ENCODE measurements at places on chromosomes 6 and 20. TPM values are rescaled to one million over a fixed set of nuclear protein-coding genes. Genes with fewer than 3 reads are reported as not detected.

RAD21L1 gene
- not detected for total RNA-seq

BEND3 gene
- total RNA-seq = 2.9 TPM

SLC25A27 gene
- total RNA-seq = 3.8 TPM

HTR1E gene
- not detected for total RNA-seq

- peaks cover 1% of the 10 kb centered on the region for H3K36me3 ChIP-seq
- H3K4me1 ChIP-seq = peaks cover 18% of the 10 kb centered on the region
- DNase-seq = peak; percentile 52
- no peaks in the 10 kb centered on the region for H3K27me3 ChIP-seq
- no peak overlapping the region for H3K4me3 ChIP-seq
These were observed 49.3 kb upstream of the MYL9 start for GRCh38 chr20:36491901-36492617.

DNA sequence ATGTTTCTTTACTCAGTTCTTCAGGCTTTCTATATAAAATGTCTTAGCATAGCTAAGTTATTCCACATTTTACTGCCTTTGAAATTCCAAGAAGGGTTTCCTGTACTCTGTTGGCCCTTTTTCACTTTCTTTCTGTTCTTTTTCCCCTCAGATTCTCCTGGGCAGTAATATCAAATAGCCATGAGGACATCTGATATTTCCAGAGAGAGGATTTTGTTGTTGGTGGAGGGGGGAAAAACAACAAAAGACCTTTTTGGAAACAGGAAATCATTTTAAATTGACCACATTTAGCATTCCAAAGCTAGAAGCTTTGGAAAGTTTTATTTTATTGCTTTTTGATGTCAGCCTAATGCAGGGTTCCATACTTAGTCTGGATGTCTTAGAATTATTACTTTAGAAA lies 445.4 kb downstream of the GJA1 start:
- no peak overlapping the region for H3K4me3 ChIP-seq
- H3K4me1 ChIP-seq = no peaks in the 10 kb centered on the region
- no peaks in the 10 kb centered on the region for H3K36me3 ChIP-seq
- H3K27ac ChIP-seq = no peak overlapping the region
- DNase-seq = no peak

DNA sequence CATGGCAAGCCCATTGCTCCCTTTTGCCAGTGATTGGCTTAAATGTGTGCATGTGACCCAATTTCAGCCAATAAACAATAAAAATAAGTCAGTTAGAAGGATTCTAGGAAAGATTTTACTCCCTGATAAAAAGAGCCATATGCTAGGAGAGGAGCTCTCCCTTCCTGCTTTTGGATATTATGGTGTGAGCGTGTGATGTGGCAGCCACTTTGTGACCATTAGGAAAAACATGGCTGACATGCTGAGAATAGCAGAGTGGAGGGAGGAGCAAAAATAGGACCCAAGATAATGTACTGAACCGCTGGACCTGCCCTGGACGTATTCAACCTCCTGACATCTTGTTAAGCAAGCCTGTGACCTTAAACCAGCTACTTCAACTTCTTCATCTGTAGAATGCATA lies 160.6 kb upstream of the MLN start:
- no peaks in the 10 kb centered on the region for H3K4me1 ChIP-seq
- DNase-seq = no peak
- no peaks in the 10 kb centered on the region for H3K27me3 ChIP-seq

DNA sequence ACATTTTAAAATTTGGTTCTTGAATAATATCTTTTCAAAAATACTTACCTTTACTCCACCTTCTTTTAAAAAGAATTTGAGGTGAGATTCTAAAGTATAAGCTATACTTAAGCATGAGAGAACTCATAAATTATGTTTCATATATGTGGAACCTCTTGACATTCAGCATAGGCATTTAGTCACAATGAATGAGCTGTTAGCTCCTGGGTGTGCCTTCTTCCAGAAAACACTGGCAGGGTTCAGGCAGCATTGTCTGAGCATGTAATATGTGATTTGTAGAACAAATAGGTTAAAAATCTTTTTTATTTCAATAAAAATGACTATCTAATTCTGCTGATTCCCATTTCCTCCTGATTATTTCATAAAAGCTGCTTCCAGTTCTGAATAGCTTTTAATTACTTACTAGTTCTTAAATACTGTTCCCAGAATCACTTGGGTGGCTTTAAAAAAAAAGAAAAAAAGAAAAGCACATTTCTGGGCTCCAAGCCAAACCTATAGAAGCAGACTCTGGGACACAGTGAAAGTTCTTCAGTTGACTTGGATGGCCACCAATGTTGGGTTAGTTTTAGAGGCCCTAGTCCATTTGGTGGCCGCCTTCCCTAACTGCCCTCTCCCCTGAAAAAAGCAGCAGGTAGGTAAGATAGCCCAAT lies 20.2 kb downstream of the RNF8 start:
- H3K4me3 ChIP-seq = no peak overlapping the region
- H3K4me1 ChIP-seq = peaks cover 50% of the 10 kb centered on the region
- H3K27ac ChIP-seq = no peak overlapping the region
- DNase-seq = no peak
- H3K36me3 ChIP-seq = peaks cover 21% of the 10 kb centered on the region

DNA sequence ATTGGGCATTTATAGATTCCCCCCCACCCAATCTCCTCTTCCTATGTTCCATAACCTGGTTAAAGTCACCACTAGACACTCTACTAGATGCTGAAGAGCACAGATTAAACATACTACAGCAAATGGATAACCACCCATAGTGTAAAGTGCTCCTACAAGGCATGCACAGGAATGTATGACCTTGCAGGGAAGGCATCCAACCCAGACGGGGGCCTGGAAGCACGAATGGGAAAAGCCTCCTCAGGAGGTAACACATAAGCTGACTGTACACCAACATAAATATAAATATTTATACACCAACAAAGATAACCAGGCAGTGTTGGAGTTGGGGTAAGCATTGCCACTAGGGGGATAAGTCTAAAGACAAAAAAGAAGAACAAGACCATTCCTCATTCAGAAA lies 691.7 kb downstream of the GRIK2 start:
- H3K4me3 ChIP-seq = no peak overlapping the region
- H3K27me3 ChIP-seq = no peaks in the 10 kb centered on the region
- DNase-seq = no peak
- no peak overlapping the region for H3K27ac ChIP-seq
- H3K36me3 ChIP-seq = no peaks in the 10 kb centered on the region

DNA sequence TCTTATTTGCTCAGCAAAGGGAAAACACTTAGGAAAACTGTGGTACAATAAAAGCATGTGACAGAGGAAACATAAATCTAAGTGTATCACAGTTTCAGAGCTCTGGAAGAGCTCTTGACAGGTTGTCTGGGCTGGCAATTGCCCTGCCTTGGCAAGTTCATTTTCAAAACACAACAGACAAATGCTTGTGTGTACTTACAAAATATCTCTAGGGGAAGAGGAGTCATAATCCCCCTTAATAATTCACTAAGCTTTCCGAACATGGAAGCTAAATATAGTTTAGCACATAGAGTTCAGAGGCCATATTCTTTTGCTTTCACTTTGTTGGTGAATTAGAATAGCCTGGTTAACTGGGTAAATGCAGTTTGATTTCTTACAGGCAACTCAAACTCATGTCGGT lies 211.6 kb upstream of the THEMIS start:
- DNase-seq = no peak
- peaks cover 4% of the 10 kb centered on the region for H3K4me1 ChIP-seq
- H3K36me3 ChIP-seq = no peaks in the 10 kb centered on the region
- H3K27me3 ChIP-seq = no peaks in the 10 kb centered on the region

GRCh38 chr6:129340983-129341382 lies 369.0 kb downstream of the ARHGAP18 start:
- no peak overlapping the region for H3K27ac ChIP-seq
- no peaks in the 10 kb centered on the region for H3K36me3 ChIP-seq
- no peak for DNase-seq
- H3K27me3 ChIP-seq = no peaks in the 10 kb centered on the region
- no peaks in the 10 kb centered on the region for H3K4me1 ChIP-seq
- no peak overlapping the region for H3K4me3 ChIP-seq

GRCh38 chr6:133340557-133340956 lies 99.4 kb downstream of the EYA4 start:
- H3K4me3 ChIP-seq = no peak overlapping the region
- no peaks in the 10 kb centered on the region for H3K4me1 ChIP-seq
- no peak overlapping the region for H3K27ac ChIP-seq
- no peaks in the 10 kb centered on the region for H3K27me3 ChIP-seq
- no peak for DNase-seq
- no peaks in the 10 kb centered on the region for H3K36me3 ChIP-seq

DNA sequence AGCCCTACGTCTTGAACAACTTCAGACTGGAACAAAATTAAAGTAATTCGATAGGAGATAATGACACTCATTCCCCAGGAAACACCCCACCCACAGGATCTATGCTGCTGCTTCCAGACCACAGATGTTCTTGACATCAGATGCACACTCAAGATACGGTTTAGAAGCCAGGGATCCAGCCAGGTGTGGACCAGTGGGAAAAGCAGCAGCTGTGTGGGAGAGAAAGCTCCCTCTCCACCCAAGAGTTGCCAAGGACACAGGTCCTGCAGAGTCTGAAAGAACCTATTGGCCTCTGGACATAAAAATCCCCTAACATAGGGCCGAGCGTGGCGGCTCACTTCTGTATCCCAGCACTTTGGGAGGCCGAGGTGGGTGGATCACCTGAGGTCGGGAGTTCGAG lies 91.7 kb upstream of the NFATC2 start:
- no peaks in the 10 kb centered on the region for H3K27me3 ChIP-seq
- H3K36me3 ChIP-seq = no peaks in the 10 kb centered on the region
- H3K4me3 ChIP-seq = no peak overlapping the region
- no peak overlapping the region for H3K27ac ChIP-seq

GRCh38 chr6:53623497-53623896 lies 42.1 kb downstream of the KLHL31 start:
- no peak overlapping the region for H3K27ac ChIP-seq
- no peaks in the 10 kb centered on the region for H3K4me1 ChIP-seq
- no peak overlapping the region for H3K4me3 ChIP-seq

- no peak for DNase-seq
- no peaks in the 10 kb centered on the region for H3K27me3 ChIP-seq
- no peaks in the 10 kb centered on the region for H3K36me3 ChIP-seq
- H3K27ac ChIP-seq = no peak overlapping the region
These were observed 9.3 kb downstream of the RRAGD start for GRCh38 chr6:89402776-89403175.

- no peaks in the 10 kb centered on the region for H3K36me3 ChIP-seq
- peaks cover 4% of the 10 kb centered on the region for H3K4me1 ChIP-seq
- no peaks in the 10 kb centered on the region for H3K27me3 ChIP-seq
- no peak overlapping the region for H3K4me3 ChIP-seq
- DNase-seq = no peak
- no peak overlapping the region for H3K27ac ChIP-seq
These were observed 1.3 kb downstream of the PTGIS start for GRCh38 chr20:49566401-49567364.

GRCh38 chr20:37326666-37327065 lies 19.3 kb upstream of the SRC start:
- H3K27me3 ChIP-seq = no peaks in the 10 kb centered on the region
- no peak for DNase-seq
- H3K27ac ChIP-seq = no peak overlapping the region
- no peaks in the 10 kb centered on the region for H3K4me1 ChIP-seq

- H3K36me3 ChIP-seq = no peaks in the 10 kb centered on the region
- H3K4me1 ChIP-seq = no peaks in the 10 kb centered on the region
- H3K27ac ChIP-seq = no peak overlapping the region
- H3K4me3 ChIP-seq = no peak overlapping the region
- peaks cover 14% of the 10 kb centered on the region for H3K27me3 ChIP-seq
- no peak for DNase-seq
These were observed 10.1 kb upstream of the SCUBE3 start for GRCh38 chr6:35203680-35204079.

DNA sequence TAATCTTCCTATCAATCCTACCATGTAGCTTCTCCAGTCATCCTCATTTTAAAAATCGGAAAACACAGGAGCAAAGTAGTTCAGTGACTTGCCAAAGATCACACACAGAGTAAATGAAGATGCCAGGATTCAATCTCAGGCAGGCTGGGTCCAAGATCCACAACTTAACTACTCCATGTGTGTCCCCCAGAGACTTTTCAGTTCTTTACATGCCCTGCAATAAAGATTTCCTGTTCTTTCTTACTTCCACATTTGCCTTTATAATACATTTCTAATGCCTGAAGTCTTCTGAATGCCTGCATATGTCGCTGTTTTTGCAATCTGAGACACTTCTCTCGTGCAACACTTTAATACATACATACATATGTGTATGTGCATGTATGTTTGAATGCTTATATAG lies 121.7 kb upstream of the MARCKS start:
- no peaks in the 10 kb centered on the region for H3K36me3 ChIP-seq
- H3K27ac ChIP-seq = no peak overlapping the region
- no peaks in the 10 kb centered on the region for H3K4me1 ChIP-seq

GRCh38 chr6:29791786-29792122 lies 35.9 kb upstream of the HLA-G start:
- H3K4me1 ChIP-seq = peaks cover 5% of the 10 kb centered on the region
- H3K27me3 ChIP-seq = peaks cover 18% of the 10 kb centered on the region
- no peak for DNase-seq
- no peaks in the 10 kb centered on the region for H3K36me3 ChIP-seq
- no peak overlapping the region for H3K27ac ChIP-seq
- no peak overlapping the region for H3K4me3 ChIP-seq

GRCh38 chr6:147449405-147450161 lies 58.9 kb upstream of the SAMD5 start:
- DNase-seq = no peak
- H3K27me3 ChIP-seq = no peaks in the 10 kb centered on the region
- no peak overlapping the region for H3K27ac ChIP-seq
- H3K36me3 ChIP-seq = no peaks in the 10 kb centered on the region

GRCh38 chr6:35090734-35091133 lies 50.4 kb downstream of the TCP11 start:
- no peak for DNase-seq
- H3K36me3 ChIP-seq = no peaks in the 10 kb centered on the region
- no peak overlapping the region for H3K4me3 ChIP-seq
- no peaks in the 10 kb centered on the region for H3K27me3 ChIP-seq

DNA sequence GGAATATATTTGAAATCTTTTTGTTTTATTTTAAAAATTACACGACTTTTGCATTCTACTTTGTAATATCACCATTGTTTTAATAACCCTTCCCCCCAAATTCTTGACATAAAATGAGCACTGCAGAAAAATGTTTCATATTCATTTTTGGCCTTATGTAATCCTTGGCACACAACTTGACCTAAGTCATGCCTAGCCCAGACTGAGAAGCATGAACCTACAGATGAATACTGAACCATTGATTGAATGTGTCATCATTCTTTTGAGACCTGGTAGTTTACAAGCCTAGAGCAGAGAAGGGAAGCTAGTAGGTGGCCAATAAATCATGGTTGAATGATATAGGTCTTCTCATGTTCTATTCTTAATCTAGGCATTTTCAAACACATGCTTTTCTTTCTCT lies 89.4 kb upstream of the EDN1 start:
- no peaks in the 10 kb centered on the region for H3K4me1 ChIP-seq
- no peak overlapping the region for H3K4me3 ChIP-seq
- H3K36me3 ChIP-seq = no peaks in the 10 kb centered on the region
